ENCODE measurements at places on chromosomes 2 and 18.

GRCh38 chr2:30688956-30689401, 118.3 kb downstream of the CAPN13 start:
- no peak for DNase-seq

- DNase-seq: no peak
These were observed 56.9 kb downstream of the MCFD2 start for GRCh38 chr2:46858702-46859090.

GRCh38 chr2:237964578-237965404, 2.0 kb upstream of the UBE2F start:
- DNase-seq: no peak

- DNase-seq: no peak
These were observed 302.4 kb downstream of the PLCL1 start for GRCh38 chr2:198106621-198107385.

GRCh38 chr18:13232971-13233786, 14.6 kb downstream of the LDLRAD4 start:
- no peak for DNase-seq

- no peak for DNase-seq
These were observed 2.5 kb downstream of the TGFA start for GRCh38 chr2:70551167-70551566.

- no peak for DNase-seq
These were observed 80.9 kb downstream of the ICA1L start for GRCh38 chr2:202790676-202791075.

GRCh38 chr2:164220265-164220664, 401.0 kb downstream of the GRB14 start:
- DNase-seq: no peak

DNA sequence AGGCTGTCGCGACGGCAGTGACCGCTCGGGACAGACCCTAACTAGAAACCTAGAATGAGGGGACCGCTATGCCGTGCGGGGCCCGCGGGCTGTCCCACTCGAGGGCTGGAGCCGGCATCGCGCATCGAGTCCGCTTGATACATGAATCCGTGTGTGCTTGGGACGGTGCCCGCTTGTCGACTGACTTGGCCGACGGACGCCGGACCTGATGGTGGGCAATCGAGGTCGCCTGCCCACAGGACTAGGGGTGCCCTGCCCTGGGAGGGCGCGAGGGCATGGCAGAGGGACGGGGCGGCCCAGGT, 749 bp upstream of the PTMA start:
- DNase-seq: no peak

DNA sequence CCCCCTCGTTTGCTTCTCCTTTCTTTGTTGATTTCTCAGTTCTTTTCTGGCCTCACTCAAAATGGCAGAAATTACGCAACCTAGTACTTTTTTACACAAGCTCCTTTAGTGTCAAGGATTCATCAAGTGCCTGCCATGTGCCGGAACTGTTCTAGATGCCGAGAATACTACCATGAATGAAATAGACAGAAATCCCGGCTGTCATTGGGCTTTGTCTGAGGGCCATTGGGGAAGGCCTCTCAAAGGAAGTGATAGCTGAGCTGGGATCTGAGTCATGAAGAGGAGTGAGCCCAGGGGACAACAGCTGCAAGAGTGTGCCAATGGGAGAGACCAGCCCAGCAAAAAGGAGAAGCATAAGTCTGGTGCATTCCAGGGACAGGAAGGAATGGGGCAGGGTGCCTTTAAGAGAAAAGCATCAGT, 34.3 kb upstream of the PPP1CB start:
- DNase-seq: no peak

GRCh38 chr2:239482778-239483712, 82.2 kb upstream of the HDAC4 start:
- no peak for DNase-seq

GRCh38 chr2:218369330-218369729, 12.7 kb downstream of the CATIP start:
- no peak for DNase-seq

GRCh38 chr2:27448381-27448780, 6.2 kb downstream of the KRTCAP3 start:
- no peak for DNase-seq

GRCh38 chr2:226699321-226699720, 100.3 kb downstream of the IRS1 start:
- no peak for DNase-seq

DNA sequence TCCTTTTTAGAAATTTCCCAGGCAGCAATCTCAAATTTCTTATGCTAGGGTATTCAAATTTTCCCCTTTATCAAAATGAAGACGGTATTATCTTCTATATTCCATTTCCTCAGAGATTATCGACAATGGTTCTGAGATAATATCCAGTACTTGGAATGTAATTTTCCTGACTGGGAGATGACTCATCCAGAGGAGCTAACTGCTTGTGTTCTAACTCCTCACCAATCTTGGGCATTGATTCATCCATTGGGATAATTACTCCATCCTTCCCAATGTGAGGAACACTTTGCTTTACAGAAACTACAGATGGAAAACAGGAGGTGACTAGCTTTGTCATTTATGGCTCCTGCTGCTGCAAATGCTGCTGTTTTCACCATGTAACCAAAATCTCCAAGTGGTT, 239.4 kb upstream of the LYPD1 start:
- DNase-seq: no peak

DNA sequence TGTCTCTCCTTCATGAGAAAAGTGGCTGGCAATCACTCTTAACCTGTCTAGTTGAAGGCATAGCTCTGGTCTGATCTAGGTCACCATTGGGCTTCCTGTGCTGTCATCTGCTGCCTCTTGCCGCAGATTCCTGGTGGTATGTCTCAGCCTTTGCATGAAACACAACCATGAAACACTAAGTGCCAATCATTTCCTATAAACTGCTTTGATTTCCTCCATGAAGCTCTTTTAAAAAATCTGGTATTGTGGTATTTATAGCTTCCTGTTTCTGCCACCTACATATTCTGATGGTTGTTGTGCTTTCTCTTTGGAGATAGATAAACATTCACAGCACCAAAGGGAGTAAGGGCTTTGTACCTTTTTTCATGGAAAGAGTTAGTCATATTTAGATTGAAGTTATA, 120.0 kb upstream of the EPC2 start:
- DNase-seq: peak; percentile 32

- DNase-seq: no peak
These were observed 16.7 kb downstream of the DNMT3A start for GRCh38 chr2:25324905-25325592.

DNA sequence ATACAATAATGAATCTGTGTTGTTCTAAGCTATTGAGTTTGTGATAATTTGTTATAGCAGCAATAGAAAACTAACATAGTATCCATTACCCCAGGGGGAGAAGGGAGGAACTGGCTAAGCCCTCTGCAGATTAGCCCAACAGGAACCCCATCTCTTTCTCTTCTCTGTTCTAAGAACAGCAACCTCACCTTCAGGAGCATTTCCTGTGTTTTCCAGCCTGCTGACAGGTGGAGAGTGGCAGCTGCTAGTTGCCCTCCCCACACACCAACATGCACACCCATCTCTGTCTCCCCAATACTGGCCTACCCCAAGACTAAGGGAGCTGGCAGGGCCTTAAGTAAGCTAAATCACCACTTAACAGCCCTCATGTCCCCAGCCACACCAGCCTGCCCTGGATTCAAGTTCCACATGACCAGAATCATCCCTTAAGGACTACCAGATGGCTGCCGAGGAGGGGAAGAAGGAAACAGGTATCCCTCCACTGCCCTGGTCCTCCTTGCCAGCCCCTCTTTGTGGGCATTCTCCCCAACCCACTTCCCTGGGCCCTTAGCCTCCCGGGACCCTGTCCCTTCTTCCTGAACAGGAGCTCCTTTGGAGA, 52.8 kb downstream of the TRABD2A start:
- DNase-seq: no peak

- no peak for DNase-seq
These were observed 55.7 kb upstream of the KCNG2 start for GRCh38 chr18:79742076-79742475.

DNA sequence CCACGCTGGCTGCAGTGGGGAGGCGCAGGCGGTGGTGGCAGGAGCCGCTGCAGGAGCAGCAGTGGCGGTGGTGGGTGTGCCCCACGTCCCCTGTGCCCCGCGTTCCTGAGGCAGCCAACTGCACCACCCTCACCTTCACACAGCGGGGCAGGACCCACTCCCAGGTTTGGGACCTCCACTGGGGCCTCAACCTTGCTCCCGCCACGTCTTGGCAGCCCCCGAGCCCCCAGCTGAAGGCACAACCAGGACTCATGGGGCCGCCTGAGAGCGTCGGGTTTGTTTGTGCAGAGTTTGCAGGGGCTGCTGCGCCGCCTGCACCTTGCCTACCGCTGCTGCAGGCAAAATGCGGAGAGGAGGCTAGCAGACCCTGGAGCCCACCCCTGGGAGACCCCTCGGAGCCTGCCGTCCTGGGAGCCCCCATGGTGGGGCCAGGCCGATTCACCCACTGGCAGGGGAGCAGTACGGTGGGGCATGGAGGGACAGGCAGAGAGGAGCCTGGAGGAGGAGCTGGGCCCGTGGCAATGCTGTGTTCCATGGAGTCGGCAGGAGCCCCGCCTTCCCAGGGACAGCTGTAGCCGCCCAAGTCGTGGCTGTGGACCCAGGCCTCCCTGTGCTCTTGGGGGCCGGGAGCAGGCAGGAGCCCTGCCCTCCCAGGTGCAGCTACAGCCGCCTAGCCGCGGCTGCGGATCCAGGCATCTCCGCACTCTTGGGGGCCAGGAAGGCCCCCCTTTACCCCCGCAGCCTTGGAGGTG, 14.7 kb upstream of the EML6 start:
- DNase-seq: no peak

DNA sequence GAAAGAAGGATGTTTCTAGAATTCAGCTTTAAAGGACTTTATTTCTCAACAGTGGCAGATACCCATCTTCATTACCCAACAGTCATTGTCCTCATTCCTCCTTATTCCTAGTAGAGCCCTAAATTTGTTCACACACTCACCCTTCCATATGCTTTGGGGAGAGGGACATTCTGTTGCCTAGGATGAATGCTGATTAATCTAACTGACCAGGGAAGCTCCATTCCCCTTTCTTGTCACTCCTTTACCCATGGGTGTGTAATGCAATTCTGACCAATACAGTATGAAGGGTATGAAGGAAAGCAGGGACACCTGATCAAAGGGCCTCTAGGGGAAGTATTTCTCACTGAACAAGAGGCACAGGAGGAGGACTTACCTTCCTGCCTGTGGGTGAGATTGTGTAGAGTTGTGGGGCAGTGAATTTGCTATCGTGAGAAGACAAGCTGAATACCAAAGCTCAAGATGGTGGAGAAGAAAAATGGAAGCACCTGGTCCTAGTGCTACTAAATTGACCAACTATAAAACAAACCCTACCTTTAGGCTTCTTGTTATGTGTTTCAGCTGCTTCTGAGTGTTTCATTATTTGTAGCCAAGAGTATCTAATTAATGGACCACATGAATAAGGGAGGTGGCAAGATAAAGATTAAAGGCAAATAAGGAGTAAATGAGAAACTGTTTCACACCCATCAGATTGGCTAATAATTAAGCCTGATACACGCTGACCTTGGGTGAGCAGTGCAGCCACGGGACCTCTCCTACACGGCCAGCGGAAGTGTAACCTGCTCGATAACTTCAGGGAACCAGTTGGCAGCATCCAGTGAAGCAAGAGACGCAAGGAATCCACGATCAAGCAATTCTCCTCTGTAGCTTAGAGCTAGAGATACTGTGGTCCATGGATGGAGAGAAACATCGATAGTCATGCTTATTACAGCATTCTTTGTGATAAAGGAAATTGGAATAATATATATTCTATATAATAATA, 202.3 kb downstream of the MYCN start:
- no peak for DNase-seq

DNA sequence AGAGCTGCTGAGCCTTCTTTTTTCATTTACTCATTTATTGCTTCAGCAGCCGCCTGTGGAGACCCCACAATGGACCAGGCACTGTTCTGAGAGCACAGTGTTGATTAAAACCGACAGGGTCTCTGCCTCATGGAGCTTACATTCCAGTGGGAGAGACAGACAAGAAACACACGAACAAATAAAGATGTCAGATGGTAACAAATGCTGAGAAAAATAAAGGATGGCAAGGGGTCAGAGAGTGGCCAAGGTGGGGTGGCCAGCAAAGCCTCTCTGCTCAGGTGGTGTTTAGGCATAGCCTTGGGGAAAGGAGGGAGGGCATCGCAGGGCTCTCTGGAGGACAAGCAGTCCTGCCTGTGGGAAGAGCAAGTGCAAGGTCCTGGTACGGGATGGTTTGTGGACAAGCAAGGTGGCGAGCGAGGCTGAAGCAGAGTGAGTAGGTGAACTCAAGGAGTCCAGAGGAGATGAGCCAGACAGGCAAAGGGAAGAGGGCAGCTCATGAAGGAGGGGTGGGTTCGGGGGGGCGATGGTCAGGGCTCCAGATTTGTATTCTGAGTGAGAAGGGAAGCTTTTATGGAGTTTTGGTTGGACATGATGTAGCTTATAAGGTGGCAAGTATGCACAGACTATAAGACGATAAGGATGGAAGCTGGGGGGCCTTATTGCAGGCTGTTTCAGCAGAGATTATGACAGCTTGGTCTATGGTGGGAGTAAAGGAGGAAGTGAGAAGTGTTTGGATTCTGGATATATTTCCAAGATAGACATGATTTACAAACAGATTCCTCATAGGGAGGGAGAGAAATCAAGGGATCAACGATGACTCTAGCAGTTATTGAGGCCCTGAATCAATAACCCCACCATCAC, 8.8 kb upstream of the ITGB6 start:
- DNase-seq: no peak

- no peak for DNase-seq
These were observed 33.0 kb downstream of the RHOB start for GRCh38 chr2:20479835-20480234.

- DNase-seq: no peak
These were observed 2.7 kb upstream of the SLC23A3 start for GRCh38 chr2:219172231-219173154.

- DNase-seq: no peak
These were observed 591.3 kb downstream of the ZEB2 start for GRCh38 chr2:143928613-143929012.

- DNase-seq: no peak
These were observed 7.5 kb downstream of the C18orf32 start for GRCh38 chr18:49479381-49480137.

Data from activated CD8-positive, alpha-beta memory T cell treated with anti-CD3 and anti-CD28 coated beads for 1 hour (primary cell).